ENCODE measurements at places on chromosomes 2 and 18.

GRCh38 chr2:24832931-24833701 lies 39.9 kb downstream of the CENPO start:
- no peak for DNase-seq

GRCh38 chr2:82790206-82791021 lies 1668.7 kb downstream of the SUCLG1 start:
- peak; percentile 59 for DNase-seq

DNA sequence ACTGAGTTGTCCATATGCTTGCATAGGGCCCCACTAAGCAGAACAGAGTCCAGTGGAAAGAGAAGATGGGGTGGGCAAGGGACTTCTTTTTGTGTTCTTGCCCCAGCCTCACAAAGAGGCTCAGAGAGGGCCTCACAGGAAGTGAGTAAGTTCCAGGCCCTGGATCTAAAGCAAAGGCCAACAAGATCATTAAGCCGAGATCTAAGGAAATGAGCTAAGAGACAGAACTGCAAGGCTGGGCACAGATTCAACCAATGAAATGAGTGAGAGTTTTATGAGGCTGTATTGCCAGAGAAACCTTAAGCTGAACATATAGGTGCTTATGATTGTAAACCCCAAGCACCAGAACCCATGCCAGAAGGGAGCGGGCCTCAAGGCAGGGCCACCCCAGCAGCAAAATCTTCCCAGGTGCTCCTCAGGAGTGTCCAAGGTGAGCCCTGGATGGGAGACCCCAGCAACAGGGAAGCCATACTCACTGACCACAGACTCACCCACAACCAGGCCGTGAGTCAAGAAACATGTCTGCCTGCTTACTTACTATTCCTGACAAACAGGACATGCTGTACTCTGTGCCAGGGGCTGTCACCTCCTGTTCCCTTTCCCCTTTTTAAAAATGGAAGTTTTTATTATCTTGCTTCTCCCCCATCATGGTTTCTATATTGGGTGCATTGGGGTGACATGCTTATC lies 40.2 kb downstream of the SLC14A1 start:
- DNase-seq = no peak

GRCh38 chr18:58026395-58026794 lies 17.6 kb upstream of the NEDD4L start:
- no peak for DNase-seq

DNA sequence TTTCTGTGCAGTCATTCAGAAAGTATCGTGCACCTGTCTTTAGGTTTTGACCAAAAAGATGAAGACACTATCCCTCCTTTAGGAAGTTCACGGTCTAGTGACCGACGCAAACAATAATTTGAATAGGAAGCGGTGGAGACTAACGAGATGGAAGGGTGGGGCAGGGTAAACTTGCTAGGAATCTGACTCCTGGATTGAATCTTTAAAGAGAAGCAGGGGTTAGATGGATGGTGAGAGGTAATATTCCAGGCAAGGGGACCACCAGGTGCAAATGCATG lies 651 bp upstream of the TXNL1 start:
- DNase-seq = no peak

DNA sequence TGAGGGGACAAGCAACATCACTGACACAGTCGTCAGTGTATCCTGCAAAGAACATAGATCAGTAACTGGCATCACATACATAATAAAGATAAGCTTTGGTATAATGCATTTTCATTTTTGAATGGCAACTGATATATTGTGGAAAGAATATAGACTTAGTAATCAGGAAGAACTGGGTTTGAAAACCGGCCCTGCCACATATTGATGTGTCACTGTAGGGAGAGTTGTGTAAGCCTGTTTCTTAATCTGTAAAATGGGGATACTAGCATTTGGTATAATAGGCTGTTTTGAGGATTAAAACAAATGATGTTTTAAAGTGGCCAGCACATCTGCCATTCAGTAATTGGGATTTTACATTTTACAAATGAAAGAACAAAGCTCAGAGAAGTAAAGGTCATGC lies 277.8 kb upstream of the CNTNAP5 start:
- DNase-seq = no peak

- DNase-seq = no peak
These were observed 17.9 kb downstream of the SDC1 start for GRCh38 chr2:20207051-20207450.

GRCh38 chr2:241081643-241082340 lies 20.3 kb downstream of the MTERF4 start:
- no peak for DNase-seq

DNA sequence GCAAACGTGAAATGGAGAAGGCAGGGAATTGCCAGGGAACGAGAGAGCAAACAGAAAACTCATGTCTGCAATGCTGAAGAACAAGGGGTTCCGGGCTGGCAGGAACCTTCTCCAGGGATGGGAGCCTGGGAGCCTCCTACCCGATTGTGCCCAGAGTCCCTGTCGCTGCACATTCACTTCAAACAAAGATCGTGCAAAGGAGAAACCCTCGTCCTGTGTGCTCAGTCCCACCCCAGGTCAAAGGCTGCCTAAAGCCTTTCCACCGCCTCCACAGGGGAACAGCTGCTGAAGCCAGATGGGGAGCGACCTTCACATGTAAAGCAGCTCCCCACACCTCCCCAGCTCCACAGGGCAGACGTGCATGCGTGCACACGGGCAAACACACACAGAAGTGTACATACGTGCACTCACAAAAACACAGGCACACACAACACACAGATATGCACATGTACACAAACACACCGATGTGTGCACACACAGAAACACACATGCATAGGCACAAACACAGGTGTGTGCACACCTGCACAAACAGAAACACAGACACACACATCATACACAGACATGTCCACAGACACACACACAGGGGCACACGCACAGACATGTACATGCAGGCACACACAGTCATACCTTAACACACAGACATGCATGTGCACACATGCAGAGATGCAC lies 460.1 kb upstream of the SALL3 start:
- DNase-seq = no peak

DNA sequence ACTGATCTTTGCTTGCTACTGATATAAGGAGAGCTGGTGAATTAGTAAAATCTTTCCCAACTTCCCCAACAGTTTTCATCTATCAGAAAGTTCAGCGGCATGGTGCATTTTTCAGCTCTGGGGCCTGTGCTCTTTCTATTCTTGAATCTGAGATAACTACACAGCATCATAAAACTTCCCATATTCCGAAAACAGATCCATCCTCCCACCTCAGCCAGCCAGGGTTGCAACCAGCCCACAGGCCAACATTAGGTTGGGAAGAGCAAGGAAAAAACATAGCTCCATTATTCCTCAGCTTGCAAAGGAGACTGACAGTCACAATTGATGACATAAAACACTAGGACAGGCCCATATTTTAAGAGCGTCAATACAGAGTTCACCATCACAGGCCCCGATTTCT lies 297.2 kb downstream of the SETBP1 start:
- no peak for DNase-seq

DNA sequence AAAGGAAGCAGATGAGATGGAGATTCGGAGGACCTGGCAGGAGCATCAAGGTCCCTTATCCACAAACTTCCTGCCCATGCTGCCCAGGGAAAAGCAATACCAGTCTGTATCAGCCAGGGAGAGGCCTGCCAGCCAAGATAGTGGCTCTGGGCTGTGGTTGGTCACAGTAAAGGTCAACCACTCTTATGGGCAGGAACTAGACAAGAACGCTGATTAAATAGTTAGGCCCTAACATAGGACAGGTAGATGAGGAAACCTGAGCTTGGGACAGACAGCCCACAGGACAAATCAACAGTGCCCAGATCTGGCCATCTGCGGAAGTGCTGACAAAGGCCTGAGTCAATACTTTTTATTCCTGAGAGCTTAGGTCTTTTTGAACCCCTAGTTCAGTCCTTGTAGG lies 10.7 kb downstream of the PSTPIP2 start:
- DNase-seq = no peak

GRCh38 chr18:37565977-37566478 lies 430 bp upstream of the CELF4 start:
- peak; percentile 72 for DNase-seq

- no peak for DNase-seq
These were observed 15.1 kb downstream of the PXDN start for GRCh38 chr2:1729242-1729641.

- DNase-seq = no peak
These were observed 18.5 kb downstream of the DSG2 start for GRCh38 chr18:31516437-31516836.

- no peak for DNase-seq
These were observed 35.5 kb downstream of the HS6ST1 start for GRCh38 chr2:128282976-128283810.

GRCh38 chr18:32595832-32596231 lies 125.2 kb upstream of the GAREM1 start:
- no peak for DNase-seq

Data from SHP77 (cell line).